ENCODE measurements at places on chromosomes 16 and 17.

GRCh38 chr16:4561596-4561995 lies 5.5 kb downstream of the C16orf96 start:
- no peak for DNase-seq

DNA sequence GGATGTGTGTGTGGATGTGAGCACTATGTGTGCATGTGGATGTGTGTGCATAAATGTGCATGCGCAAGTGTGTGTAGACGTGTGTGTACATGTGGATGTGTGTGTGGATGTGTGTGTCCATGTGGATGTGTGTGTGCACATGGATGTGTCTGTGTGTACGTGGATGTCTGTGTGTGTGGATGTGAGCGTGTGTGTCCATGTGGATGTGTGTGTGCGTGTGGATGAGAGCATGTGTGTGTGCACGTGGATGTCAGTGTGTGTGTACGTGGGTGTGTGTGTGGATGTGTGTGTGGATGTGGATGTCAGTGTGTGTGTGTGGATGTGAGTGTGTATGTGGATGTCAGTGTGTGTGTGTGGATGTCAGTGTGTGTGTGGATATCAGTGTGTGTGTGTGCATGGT lies 63.6 kb upstream of the DOC2B start:
- no peak for DNase-seq

GRCh38 chr16:88308441-88309173 lies 74.2 kb upstream of the ZNF469 start:
- DNase-seq: no peak

DNA sequence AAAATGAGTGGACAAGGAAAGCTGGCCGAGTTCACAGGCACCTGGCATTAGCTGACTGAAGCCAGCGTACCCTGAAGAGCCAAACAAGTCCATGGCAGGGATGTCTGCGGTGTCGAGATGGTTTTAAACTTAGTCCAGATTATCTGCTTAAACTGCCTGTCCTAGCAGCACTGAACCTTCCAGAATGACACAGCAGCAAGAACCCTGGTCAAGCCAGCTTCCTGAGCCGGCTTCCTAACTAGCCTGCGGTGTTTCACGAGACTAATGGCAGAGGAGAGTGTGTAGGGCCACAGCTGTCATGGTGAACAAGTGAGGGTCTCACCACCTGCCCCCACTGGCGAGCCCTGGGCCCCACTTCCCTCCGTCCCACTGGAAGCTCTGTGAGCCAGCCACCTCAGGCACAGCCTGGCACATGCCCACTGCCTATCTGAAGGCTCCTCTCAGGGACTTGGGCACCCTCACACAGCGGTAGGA lies 28.8 kb upstream of the MTSS2 start:
- DNase-seq: no peak

- peak; percentile 72 for DNase-seq
Observed at GRCh38 chr17:14833201-14833785, 431.8 kb downstream of the PMP22 start.
